ENCODE measurements at places on chromosomes 4 and X.

DNA sequence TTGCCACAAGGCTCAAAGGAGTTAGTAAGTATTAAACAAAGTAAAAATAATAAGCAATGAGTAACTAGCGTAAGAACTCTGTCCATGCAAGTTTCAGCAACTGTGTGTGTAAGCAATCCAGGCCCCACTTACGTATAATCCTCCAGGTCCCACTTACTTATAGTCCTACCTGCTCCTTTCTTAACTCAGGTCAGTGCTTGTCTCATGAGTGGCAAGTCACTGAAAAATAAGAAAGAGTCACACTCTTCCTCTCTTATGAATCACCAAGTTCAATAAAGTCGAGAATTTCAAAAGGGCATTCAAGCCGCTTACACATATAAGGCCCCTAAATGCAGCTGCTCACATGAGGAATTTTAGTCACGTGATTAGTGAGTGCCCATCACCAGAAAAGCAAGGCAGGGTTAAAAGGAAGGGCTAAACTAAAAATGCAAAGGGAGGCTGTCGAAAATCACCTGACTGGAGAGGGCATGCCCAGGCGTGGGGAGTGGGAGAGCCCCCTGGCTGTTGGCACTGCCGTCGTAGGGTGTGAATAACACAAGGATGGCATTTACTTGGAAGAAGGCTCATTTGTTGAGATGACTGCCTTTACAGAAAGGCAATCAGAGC, 58.2 kb downstream of the ZNF827 start:
- no peak for DNase-seq

DNA sequence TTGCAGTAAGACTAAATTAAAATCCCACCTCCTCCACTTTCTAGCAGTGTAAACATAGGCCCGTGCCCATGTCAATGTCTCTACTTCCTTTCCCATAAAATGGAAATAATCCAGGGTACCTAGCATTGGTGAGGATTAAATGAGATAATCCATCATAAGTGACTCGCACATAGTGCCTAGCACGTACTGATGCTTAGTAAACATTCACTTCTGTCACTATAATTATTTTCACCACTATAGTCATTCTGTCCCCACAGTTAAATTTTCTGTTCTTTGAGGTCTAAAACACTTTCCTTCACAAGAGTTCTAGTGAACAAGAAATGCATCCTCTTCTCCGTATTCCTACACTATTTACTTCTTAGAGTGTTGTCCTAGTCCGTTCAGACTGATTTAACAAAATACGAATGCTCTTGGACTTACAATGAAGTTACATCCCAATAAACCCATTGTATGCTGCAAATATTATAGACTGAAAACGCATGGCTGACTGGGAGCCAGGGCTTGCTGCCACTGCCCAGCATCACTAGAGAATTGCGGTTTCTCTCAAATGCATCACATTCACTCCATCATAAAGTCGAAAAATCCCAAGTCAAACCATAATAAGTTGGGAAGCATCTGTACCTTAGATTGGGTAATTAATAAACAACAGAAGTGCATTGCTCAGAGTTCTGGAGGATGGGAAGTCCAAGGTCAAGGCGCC, 10.6 kb downstream of the ARAP2 start:
- DNase-seq = no peak

GRCh38 chr4:86367577-86367976, 7.7 kb upstream of the MAPK10 start:
- no peak for DNase-seq

DNA sequence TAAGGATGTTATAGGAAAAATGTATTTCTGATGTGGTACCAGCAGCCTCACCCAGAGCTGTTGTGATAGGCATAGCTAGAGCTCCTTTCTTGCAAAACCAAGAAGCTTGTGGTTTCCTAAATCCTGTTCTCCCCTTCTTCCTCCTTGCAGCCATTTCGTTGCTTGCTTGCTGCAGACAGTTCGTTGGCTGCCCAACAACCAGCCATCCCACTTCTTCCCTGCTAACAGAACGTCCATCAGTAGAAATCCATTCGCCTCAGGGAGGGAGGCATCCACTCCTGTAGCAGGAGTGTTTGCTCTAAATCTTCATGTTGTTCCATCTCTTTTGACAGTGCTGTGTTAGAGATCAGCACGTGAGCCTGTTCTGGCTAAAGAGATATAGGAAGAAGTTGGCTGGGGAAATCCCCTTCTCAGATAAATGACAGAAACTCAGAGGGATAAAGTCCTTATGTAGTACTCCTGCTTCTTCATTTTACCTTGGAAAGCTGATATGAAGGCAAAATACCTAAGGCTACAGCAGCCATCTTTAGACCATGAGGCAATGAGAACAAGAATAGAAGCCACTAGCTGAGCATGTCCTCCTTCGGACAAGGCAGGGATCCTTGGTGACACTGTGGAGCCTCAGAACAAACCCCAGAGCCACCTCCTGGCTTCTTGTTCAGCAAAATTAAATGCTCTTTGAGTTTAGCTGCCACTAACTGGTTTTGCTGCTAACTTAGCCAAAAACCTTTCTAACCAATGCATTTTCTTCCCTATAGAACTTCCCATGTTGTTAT, 68.4 kb upstream of the RELL1 start:
- peak; percentile 54 for DNase-seq

DNA sequence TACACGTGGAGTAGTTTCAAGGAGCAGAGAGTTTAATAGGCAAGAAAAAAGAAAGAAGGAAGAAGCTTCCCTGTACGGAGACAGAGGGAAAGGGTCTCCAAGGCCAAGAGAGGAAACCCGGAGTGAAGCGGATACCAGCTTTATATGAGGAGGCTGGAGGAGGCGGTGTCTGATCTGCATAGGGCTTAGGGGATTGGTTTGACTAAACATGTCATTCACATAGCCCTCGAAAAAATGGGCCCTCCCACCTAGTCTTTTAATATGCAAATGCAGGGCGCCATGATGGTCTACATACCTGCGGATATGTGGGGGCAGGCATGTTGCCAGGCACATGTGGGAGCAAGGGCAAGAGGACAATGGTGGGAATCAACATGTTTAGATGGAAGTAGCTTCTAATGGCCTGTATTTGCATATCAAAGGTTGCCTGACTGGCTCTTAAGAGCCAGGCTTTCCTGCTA, 103.1 kb upstream of the UGT8 start:
- no peak for DNase-seq

- DNase-seq = peak; percentile 68
These were observed 108.3 kb downstream of the DCTD start for GRCh38 chr4:182808673-182809416.

DNA sequence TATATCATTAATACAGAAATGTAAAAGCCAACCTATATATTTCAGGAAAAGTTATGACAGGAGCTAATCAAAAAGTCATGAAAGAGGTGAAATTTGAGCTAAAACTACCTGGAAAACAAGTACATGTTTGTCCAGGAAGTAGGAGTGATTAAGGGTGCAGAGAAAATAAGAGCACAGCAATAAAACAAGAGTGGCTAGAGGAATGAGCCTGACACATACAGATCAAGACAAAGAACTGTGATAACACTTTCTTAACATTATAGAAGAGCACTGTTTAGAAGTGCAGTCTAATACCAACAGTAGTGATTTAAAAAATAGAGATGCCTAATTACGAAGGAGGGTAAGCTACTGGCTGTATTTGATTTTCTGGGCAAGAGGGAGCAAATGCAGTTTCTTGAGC, 125.1 kb downstream of the WDFY3 start:
- DNase-seq = no peak

DNA sequence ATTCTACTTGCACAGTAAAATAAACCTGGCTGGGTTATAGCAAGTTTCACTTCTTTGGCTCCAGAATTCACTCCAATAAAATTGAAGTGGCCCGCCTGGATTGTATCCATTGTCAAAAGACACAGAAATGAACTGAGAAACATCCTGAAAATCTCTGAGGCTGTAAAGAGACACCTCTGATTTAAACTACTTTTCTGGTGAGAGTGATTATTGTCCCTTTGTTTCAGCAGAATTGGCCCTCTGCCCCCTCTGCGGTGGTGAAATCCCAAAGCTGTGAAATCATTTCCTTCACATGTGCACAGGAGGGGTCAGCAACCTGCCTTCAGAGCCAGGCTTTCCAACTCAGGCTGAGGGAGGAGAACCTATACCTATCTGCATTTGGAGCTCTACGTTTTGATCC, 23.0 kb downstream of the GAB3 start:
- no peak for DNase-seq

DNA sequence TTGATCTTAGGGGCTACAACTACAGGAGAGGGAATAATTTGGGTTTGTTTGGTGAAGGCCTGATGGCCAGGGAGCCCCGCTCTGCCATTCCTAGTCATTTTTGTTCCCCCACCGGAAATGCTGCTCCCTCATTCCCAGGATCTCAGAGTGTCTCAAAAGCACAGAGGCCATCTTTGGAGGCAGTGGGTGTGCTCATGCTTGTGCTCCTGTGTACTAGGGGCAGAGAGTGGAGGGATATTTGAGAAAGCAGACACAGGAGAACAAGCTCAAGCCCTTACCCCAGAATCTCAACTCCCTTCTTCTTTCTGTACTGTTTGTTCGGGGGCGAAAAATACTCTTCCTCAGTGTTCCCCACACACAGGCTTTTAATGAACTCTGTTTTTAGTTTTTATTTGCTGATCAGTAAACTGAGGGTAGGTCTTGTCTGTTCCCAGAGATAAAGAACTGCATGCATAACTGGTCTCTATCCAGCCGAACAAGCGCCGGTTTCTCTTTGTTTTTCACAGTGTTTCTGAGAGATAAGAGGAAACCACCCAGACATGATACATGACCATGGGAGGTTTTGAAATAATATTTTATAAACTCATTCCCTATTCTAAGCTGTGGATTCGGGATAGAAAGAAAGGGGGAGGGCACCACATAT, 32.9 kb upstream of the XK start:
- DNase-seq = peak; percentile 92

- no peak for DNase-seq
These were observed 23.7 kb upstream of the TENM3 start for GRCh38 chr4:182219411-182220056.

DNA sequence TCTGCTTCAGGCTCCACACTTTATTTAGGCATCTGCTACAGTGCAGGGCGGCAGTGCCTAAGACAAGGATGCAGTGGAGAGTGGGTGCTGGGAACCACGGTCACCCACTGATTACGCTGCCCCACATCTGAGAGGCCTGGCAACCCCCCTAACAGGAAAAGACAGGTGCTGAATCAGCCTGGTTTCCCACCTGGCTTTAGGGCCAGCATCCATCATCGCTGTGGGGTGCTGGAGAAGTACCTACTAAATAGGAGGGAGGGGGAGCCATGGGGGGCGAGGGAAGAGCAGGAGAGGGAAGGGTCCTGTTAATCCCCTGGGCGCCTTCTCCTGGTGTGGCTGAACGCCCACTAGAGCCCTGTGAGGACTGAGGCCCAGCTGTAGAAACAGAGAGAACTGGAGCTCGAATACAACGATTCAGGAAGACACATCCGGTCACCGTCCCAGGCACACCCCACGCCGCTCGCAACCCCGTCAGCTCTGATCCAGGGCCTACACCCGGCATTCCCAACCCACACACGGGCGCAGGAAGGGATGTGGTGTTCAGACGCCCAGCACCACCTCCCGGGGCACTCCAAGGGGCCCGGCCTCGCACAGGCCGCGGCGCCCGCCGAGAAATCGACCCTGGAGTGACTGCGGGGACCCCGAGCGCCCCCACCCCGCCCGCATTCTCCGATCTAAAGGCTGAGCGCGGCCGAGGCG, 554 bp downstream of the DCTD start:
- DNase-seq = peak; percentile 55

- peak; percentile 79 for DNase-seq
These were observed 11.0 kb upstream of the EIF4E start for GRCh38 chr4:98939892-98940298.

GRCh38 chrX:115400960-115401359, 111.4 kb downstream of the LUZP4 start:
- DNase-seq = no peak

- no peak for DNase-seq
These were observed 30.5 kb upstream of the MAGED1 start for GRCh38 chrX:51862920-51863319.

DNA sequence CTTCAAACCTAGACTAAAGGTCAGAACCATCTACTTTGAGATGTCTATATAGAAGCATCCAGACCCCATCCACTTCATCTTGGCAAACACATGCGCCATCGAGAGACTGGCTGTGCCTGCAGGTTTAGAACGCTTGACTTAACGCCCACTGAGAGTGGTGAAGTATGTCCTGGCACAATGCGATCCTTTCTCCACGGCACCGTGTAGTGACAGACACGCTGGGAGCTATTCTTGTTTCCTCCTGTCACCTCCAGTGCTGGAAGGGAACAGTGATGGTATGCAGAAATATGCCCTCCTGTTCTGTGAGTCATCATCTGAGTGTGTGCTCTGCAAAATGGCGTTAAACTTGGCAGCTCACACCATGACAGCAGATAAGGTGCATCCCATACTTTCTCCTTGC, 330.2 kb downstream of the NLGN4X start:
- no peak for DNase-seq

GRCh38 chr4:6701371-6701770, 7.7 kb downstream of the S100P start:
- DNase-seq = peak; percentile 55

DNA sequence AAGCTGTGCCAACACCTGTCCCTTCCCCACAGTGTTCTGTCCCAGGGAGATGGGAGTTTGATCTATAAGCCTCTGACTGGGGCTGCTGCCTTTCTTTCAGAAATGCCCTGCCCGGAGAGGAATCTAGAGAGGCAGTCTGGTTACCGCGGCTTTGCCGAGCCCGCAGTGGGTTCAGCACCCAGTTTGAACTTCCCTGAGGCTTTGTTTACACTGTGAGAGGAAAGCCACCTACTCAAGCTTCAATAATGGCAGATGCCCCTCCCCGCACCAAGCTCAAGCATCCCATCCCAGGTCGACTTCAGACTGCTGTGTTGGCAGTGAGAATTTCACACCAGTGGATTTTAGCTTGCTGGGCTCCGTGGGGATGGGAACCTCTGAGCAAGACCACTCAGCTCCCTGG, 33.3 kb upstream of the ARSJ start:
- DNase-seq = no peak

DNA sequence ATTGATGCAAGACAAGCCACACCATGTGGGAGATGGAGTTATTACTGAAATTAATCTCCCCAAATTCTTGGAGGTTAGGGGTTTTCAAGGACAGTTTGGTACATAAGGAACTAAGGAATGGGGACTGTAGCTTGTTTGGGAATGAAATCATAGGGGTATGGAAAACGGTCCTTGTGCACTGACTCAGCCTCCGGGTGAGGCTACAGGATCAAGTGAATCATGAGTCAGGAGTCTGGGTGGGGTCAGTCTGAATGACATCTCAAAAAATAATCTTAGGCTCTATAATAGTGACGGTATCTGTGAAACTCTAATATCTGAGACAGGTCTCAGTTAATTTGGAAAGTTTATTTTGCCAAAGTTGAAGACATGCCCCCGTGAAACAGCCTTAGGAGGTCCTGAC, 128.5 kb upstream of the CYSLTR1 start:
- DNase-seq = no peak

GRCh38 chrX:47572773-47573340, 9.4 kb upstream of the TIMP1 start:
- DNase-seq = no peak

DNA sequence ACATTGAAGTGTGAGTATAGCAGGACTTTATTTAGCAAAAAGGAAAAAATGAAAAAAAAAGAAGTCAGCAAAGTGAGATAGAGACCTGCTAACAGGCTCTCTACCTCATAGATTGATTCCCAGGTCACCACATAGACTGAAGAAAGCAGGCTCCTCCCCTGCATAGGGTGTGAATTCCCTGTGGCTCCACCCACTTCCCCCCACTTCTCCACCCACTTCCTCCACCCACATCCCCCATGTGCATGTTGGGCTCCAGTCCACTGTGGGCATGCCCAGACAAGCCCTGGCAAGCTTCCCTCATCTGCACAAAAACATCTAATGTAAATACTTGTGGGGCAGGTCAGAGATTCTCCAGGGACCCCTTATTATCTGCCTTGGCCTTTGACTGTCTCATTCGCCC, 97.8 kb downstream of the TMEM47 start:
- peak; percentile 0 for DNase-seq
